Breast epithelium (tissue), 4 donors: ENCODE measurements at places on chromosomes 2 and 18.

DNA sequence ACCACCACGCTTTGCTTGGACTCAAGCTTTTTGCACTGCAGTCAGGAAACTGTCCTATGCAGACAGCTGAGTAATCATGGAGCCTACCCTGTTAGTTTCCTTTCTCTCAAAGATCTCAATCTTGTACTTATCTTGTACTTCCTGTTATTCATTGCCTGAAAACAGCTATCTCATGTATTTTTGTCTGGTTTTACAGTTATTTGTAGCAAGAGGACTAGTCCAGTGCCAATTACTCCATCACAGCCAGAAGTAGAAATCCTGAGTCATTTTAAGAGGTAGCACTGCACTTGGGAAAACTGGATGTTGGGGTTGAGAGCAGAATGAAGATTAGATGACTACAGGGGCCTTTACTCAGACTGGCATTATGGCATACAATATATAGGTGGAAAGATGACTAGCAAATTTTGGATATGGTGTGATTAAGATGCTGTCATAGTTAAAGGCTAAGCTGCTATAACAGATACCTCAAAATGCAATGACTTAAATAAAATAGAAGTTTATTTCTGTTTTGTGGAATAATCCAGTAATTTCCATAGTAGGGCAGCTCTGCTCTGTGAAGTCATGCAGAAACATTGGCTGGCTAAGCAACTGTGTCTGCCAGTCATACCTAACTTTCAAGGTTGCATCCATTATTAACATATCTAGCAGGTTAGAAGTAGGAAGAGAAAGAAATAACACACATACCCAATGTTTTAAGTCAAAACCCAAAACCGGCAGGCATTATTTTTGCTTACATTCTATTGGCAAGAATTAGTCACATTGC is 21.1 kb upstream of the CHMP3 start:
- no peaks in the 10 kb centered on the region for H3K4me1 ChIP-seq
- H3K27me3 ChIP-seq = no peaks in the 10 kb centered on the region
- no peak overlapping the region for H3K4me3 ChIP-seq
- no peak overlapping the region for H3K27ac ChIP-seq

GRCh38 chr2:111236025-111236424 is 115.3 kb downstream of the BCL2L11 start:
- no peaks in the 10 kb centered on the region for H3K36me3 ChIP-seq
- no peak overlapping the region for H3K4me3 ChIP-seq
- no peaks in the 10 kb centered on the region for H3K27me3 ChIP-seq
- no peaks in the 10 kb centered on the region for H3K4me1 ChIP-seq
- peak; percentile 90 for DNase-seq
- H3K27ac ChIP-seq = peak overlapping the region; percentile 60

GRCh38 chr2:235651643-235652042 is 157.8 kb downstream of the AGAP1 start:
- no peaks in the 10 kb centered on the region for H3K27me3 ChIP-seq
- H3K4me3 ChIP-seq = no peak overlapping the region
- DNase-seq = no peak
- H3K4me1 ChIP-seq = no peaks in the 10 kb centered on the region

DNA sequence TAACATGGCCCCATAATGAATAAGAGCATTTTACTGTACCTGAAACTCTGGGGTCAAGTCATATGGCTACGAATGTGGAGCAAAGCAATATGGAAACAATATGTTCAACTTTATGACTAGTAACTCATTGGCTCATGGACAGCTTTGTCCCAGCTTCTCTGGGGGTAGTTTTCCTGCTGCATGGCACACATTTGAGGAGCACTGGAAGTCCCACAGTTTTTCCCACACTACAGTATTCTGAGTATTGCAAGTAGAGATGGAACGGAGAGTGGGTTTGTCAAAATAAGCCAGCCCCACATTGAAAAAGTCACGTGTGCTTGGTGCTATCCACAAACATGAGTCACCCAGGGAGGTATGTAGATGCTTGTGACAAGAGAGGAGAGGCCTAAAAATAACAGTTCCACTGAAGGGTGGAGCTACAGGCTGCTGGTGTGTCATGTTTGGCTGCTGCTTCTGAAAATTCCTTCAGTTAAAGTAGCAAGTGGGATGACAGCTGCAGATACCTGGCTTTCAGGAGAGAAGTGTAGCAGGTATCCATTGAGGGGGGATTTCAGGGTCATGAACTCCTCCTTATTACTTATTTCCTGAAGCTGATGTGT is 48.2 kb upstream of the CTAGE1 start:
- H3K4me3 ChIP-seq = no peak overlapping the region
- no peak for DNase-seq
- H3K27me3 ChIP-seq = no peaks in the 10 kb centered on the region
- peak overlapping the region; percentile 29 for H3K27ac ChIP-seq
- no peaks in the 10 kb centered on the region for H3K36me3 ChIP-seq

DNA sequence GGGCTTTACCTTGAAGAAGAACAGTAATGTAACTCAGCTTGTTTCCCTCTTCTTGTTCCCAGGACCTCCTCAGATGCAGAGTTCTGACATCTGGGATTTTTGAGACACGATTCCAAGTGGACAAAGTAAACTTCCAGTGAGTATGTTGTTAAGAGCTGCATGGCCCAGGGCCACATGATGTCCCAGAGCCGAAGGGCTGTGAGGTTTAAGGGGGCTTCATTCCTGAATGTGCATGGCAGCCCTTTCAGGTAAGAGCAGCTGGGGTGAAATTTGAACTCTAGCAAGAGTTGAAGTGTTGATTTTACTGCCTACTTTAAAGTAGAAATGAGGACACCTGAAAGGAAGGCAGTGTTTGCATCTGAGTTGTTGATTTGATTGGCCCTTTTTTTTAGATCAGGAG is 13.3 kb downstream of the CHMP1B start:
- DNase-seq = no peak
- no peak overlapping the region for H3K4me3 ChIP-seq
- no peaks in the 10 kb centered on the region for H3K36me3 ChIP-seq

DNA sequence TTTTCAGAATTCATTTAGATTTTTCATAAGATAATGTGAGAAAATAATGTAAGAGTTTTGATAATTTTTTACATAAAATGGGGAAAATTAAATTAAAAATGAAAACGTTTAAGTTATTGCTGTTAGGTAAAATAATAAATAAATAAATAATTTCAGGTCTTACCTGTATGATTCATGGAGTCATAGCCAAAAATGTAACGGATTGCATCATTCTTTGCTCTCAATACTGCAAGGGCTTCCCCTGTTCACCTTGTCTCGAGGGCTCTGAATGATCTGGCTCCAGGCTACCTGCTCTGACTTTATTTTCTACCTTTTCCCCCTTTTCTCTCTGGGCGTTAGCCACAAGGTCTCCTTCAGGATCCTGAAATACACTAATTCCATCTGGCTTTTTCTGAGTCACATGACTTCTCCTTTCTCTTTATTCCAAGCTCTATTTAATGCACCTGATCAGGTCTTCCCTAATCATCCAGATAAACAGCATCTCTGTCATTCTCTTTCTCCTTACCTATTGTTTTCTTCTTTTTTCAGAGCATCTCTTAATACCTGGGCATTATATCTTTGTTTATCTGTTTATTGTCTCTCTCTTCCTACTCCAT is 30.0 kb upstream of the CFAP36 start:
- H3K36me3 ChIP-seq = no peaks in the 10 kb centered on the region
- no peak for DNase-seq
- no peaks in the 10 kb centered on the region for H3K27me3 ChIP-seq
- no peaks in the 10 kb centered on the region for H3K4me1 ChIP-seq
- H3K4me3 ChIP-seq = no peak overlapping the region
- H3K27ac ChIP-seq = no peak overlapping the region

DNA sequence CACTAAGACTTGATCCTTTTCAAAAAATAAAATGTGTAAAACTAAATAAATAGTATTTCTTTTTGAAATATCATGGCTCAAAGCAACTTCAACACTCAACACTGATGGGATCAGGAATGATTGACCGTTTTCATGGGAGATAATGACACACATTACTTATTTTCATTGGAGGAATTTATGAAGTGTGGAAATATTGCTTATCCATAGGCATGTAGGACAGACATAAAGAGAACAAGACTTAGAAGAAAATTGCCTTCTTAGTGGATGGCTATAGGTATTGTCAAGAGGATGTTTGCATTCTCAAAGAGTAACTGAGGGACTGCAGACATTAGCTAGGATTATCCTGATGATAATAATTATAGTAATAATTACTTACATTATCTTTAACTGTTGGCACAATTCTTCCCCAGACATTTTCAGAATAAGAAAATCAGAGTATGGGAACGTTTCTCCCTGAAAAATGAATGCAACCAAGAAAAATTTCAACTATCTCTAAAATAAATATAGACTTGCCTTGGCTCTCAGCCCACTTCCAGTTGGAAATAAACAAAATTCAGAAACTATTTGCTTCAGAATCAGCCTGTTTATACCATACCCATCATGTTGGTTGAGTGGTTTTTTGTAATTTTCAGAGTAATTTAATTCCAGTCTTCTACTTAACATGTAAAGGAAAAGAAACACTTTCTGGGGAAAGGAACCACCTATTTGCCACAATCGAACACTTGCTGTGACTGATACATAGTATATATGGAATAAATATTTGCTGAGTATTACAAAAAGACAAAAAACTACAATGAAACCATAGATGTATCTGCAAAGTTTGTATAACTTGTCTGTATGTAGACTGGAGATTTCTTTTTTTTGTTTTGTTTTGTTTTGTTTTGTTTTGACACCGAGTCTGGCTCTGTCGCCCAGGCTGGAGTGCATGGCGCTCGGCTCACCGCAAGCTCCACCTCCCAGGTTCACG is 165.7 kb downstream of the TMX3 start:
- H3K4me1 ChIP-seq = no peaks in the 10 kb centered on the region
- H3K27me3 ChIP-seq = no peaks in the 10 kb centered on the region
- no peak overlapping the region for H3K27ac ChIP-seq
- no peak for DNase-seq
- H3K36me3 ChIP-seq = no peaks in the 10 kb centered on the region
- no peak overlapping the region for H3K4me3 ChIP-seq

GRCh38 chr2:136362676-136363390 is 244.9 kb upstream of the CXCR4 start:
- H3K36me3 ChIP-seq = no peaks in the 10 kb centered on the region
- no peaks in the 10 kb centered on the region for H3K27me3 ChIP-seq
- no peak overlapping the region for H3K4me3 ChIP-seq
- DNase-seq = no peak

GRCh38 chr2:183125659-183126341 is 1.6 kb downstream of the NUP35 start:
- DNase-seq = no peak
- H3K4me1 ChIP-seq = no peaks in the 10 kb centered on the region
- H3K4me3 ChIP-seq = no peak overlapping the region
- H3K27me3 ChIP-seq = no peaks in the 10 kb centered on the region

DNA sequence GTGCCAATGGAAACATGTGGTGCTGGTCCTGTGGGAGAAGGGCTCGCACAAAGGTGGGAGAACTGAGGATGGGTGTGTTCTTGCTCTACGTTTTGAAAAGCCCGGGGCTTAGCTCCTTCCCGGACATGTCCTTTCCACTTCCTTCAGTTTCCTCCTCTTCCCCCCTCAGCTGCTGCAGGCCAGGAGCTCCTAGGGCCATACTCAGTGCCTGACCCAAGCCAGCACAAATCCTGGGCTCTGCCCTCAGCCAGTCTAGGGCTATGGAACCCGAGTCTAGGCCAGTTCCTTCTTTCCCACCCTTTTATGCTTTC is 1.4 kb upstream of the SIX2 start:
- peaks cover 71% of the 10 kb centered on the region for H3K27me3 ChIP-seq
- H3K4me1 ChIP-seq = peaks cover 6% of the 10 kb centered on the region
- no peaks in the 10 kb centered on the region for H3K36me3 ChIP-seq
- peak overlapping the region; percentile 49 for H3K4me3 ChIP-seq

DNA sequence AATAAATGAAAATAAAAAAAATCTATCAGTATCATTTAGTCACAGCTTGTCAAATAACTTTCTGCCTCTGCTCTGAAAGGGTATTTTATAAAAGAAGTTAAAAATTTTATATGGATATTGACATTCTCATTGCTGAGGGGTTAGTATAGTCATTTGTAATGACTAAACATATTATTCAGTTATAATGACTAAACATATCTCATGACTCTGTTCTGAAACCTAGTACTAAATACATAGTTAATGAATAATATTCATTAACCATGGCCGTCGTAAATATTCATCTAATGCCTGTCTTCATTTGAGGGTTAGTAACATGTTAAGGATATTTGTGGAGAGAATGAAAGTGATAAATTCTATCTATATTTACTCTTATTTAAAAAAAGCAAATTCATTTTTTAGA is 69.1 kb upstream of the MAP4K3 start:
- no peak for DNase-seq
- H3K4me3 ChIP-seq = no peak overlapping the region
- H3K36me3 ChIP-seq = no peaks in the 10 kb centered on the region
- H3K4me1 ChIP-seq = no peaks in the 10 kb centered on the region

DNA sequence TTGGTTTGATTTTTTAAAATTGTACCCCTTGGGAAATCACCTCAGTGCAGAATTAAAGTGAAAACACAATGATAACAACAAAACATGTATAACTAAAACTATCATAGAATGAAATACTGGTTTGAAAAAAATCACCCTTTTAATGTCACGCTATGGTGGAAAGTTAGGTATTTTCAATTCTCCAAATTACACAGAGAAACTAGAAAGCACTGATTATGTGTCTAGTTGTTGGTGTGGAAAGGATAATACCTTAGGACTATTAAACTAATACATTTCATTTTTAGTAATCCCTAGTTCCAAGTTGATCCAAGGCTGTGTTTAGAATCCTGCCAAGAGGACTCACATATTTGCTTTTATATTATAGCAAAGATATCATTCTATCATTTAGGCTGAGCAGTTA is 71.2 kb downstream of the NUP35 start:
- no peak overlapping the region for H3K4me3 ChIP-seq
- H3K36me3 ChIP-seq = no peaks in the 10 kb centered on the region
- H3K27ac ChIP-seq = no peak overlapping the region
- DNase-seq = no peak

DNA sequence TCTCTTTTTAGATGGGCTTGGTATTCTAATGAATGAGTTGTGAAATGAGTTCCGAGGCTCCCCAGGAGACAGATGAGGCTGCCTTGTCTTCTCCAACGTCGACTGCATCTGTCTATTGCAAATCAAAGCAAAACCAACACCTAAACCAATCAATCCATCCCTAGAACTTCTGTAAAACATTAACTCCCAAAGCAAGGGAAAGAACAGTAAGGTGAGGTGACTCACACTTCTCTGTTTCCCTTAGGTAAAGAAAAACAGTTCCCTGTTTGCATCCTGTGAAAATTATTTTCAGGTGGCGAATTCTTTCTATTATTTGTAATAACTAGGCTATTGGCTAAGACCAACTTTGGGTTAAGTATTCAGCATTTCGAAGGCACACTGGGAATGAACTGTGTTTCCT is 249.4 kb downstream of the EPHA4 start:
- no peak for DNase-seq
- no peaks in the 10 kb centered on the region for H3K36me3 ChIP-seq
- H3K4me1 ChIP-seq = no peaks in the 10 kb centered on the region

DNA sequence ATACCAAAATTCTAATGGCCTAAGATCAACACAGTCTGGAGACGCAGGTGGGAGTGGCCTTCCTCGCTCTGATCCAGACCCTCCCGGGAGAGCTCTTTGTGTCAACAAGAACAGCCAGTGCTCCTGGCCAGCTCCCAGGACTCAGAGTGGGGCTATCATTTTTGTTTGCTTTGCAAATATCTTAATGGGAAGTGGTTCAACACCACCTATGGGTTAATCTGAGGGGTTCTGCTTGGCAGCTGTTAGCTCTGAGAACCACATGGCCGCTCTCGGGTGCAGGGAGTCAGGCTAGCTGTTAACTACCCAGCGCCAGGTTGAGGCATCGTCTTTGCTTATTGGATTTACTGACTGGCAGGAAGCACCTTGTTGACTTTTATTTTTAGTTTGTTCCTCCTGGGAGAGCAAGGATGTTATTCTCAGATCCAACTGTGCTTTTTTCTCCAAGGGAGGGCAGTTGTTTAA is 184.8 kb upstream of the SP5 start:
- peak; percentile 62 for DNase-seq
- peak overlapping the region; percentile 54 for H3K27ac ChIP-seq
- H3K27me3 ChIP-seq = no peaks in the 10 kb centered on the region
- peaks cover 1% of the 10 kb centered on the region for H3K4me1 ChIP-seq
